ENCODE measurements at places on chromosomes 5 and 9.
A peak's percentile ranks its signal among the peaks of the same experiment; 100 is the strongest.

DNA sequence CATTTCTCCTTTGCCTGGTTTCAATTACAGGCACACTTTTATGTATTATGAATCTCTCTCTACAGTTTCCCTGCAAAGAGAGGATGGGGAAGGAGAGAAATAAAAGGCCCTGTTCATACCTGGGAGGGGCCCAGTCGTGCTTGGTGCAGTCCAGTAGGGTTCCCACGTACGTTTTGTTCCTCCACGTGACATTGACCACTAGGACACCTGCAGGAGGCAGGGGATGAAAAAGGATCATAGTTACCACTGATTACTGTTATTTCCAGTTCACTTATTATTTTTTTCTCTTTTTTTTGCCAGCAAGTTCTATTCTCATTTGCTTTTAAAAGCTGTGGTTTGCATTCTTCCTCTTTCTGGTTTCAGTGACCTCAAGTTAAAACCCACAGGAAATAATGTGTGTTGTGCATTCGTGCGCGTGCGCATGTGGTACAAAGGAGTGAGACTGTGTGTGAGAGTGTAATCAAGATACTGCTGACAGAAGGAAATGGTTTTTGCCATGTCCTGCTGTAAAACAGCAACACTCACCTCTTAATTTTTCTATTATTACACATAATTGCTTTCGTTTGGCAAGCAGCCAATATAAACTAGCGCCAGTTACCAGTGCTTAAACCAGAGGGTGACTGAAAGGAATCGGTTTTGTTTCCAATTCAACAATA lies 96.8 kb downstream of the ZNF608 start:
- peak; percentile 35 for DNase-seq

- no peak for DNase-seq
These were observed 26.6 kb downstream of the PHF2 start for GRCh38 chr9:93603011-93603410.

DNA sequence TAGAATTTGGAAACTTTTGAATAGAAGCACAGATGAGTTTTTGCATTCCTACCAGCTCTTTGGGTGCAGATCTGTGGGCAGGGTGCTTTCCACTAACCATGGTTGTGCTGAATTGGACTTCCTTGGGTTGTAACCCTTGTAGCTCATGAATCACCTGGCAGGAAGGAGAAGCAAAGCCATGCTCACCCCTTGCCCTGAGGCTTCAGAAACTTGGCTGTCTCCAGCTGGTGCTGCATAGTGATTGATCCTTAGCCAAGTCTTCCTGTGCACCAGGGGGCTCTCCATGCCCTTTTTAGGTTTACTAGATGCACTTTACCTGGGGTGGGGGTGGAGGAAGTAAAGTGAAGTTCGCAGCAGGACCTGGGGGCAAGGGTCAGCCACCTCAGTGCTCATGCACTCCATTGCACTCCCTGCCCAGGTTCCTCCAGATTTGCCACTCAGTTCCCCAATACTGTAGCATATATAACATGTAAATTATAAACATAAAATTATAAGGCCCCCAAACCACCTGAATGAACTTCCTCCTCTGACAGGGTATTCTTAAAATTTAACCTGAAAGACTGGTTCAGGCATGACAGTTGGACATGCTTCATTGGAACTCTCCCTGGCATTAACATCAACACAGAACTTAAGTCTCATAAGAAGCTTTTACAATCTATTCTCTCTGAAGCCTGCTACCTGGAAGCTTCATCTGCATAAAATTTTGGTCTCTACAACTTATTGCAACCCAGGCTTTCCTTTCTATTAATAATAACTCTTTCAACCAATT lies 25.8 kb upstream of the IFNA14 start:
- DNase-seq = no peak

- DNase-seq = no peak
These were observed 4.3 kb downstream of the SURF2 start for GRCh38 chr9:133360400-133361393.

GRCh38 chr9:78778861-78779374 lies 482.0 kb downstream of the PSAT1 start:
- no peak for DNase-seq

GRCh38 chr5:13248253-13248652 lies 696.2 kb downstream of the DNAH5 start:
- no peak for DNase-seq

GRCh38 chr5:79932510-79933504 lies 58.3 kb downstream of the MTX3 start:
- DNase-seq = no peak

DNA sequence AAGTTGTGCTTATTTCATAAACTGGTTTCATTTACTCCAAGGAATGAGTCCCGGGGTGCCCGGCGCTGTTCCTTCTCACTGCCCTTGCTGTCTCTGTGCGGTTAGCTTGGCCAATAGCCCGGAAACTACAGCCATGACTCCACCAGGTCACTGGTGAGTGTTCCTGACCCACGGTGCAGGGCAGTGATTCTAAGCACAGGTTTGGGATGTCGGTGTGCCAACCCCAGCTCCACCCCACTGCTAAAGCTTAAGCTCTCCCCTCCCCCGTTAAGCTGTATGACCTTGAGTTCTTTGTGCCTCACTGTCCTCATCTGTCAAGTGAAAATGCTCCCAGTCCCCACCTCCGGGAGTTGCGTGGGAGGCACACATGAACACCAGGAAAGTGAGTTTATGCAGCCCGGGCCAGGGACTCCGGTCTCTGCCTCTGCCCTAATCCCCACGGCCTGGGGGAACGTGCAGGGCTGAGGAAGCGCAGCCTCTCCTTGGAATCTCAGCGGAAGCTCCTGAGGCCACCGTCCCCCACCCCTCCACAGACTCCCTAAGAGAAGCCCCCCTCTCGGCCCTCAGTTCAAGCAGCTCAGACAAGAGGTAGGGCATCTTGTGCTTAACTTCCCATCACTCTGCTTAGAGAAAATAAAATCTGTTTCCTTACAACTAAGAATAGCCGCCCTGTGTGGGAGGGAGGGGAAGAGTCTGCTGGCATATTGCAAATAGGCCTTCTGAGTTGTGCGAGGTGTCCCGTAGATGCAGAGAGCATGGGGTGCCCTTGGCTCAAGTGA lies 92.0 kb upstream of the RAI14 start:
- DNase-seq = no peak

DNA sequence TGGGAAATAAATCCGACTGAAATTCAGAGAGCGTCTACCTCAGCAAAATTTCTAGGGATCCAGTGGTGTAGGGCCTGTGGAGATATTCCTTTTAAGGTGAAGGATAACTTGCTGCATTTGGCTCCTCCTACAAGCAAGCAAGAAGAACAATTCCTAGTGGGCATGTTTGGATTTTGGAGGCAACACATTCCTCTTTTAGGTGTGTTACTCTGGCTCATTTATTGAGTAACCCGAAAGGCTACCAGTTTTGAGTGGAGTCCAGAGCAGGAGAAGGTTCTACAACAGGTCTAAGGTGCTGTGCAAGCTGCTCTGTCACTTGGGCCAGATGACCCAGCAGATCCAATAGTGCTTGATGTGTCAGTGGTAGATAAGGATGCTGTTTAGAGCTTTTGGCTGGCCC lies 862.4 kb upstream of the CDH9 start:
- DNase-seq = no peak

- DNase-seq = no peak
These were observed 4.4 kb upstream of the DIAPH1 start for GRCh38 chr5:141623186-141623585.

All from stimulated activated CD4-positive, alpha-beta T cell treated with anti-CD3 and anti-CD28 coated beads, Interleukin-12 subunit alpha, Interleukin-12 subunit beta, amount 100 ng/mL, for 4 hours (primary cell).